ENCODE measurements at places on chromosomes 3 and 15.

- no peak for DNase-seq
These were observed 719.6 kb upstream of the NR2F2 start for GRCh38 chr15:95610945-95611344.

- no peak for DNase-seq
These were observed 49.2 kb upstream of the RAD18 start for GRCh38 chr3:9012521-9012920.

GRCh38 chr3:32258869-32259268, 20.4 kb downstream of the CMTM8 start:
- no peak for DNase-seq

DNA sequence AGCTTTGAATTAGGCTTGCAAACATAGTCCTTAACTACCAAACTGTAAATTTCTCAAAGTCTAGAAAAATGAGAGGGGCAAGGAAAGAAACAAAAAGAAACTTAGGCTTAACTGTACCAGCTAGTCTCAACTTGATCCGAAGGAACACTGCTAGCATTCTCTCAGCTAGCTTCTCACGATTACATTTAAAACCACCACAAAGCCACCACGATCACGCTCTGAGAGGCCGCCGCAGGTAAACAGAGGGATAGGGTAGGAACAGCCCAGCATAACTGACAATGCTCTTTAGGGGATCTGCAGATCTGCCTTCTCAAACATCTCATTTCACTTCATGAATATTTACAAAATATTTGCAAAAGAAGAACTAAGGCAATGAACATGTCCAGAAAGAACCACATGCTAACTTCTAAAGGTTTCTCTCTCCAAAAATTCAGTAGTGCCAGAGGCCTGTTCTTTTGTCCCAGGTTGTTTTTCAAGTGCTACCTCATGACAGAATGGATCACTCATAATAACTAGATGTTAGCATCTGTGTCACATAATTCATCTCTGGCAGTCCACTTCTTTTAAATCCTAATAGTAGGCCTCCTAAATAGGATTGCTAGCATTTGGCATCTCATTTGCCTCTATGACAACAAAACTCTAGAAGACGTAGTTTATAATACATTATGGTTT, 18.9 kb downstream of the VGLL4 start:
- DNase-seq = no peak

GRCh38 chr3:78887547-78888011, 880.2 kb downstream of the ROBO1 start:
- DNase-seq = no peak
